Naive thymus-derived CD4-positive, alpha-beta T cell (primary cell): ENCODE measurements at places on chromosomes 6 and 20. TPM values are rescaled to one million over a fixed set of nuclear protein-coding genes. Genes with fewer than 3 reads are reported as not detected.

DNA sequence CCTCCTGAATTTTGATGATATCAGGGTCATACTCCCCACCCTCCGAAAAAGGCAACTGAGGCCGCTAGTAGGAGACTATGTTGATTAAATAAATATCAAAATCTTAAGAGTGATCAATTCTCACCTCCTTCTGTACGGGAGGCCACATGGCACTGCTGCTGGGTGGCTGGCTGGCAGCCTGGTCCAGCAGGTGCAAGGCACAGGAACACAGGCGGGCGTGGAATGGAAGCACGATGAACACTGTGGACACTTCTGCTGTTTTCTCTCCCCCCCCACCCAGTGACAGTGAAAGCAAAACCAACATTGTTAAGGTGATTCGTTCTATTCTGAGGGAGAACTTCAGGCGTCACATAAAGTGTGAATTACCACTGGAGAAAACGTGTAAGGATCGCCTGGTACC is 9.7 kb upstream of the CLDN20 start:
- no peak overlapping the region for H3K27ac ChIP-seq
- no peak for DNase-seq
- H3K4me3 ChIP-seq, result no peak overlapping the region
- no peaks in the 10 kb centered on the region for H3K27me3 ChIP-seq
- H3K36me3 ChIP-seq, result peaks cover 4% of the 10 kb centered on the region

MAP1LC3A gene
- 1.1 TPM for polyA plus RNA-seq

DNA sequence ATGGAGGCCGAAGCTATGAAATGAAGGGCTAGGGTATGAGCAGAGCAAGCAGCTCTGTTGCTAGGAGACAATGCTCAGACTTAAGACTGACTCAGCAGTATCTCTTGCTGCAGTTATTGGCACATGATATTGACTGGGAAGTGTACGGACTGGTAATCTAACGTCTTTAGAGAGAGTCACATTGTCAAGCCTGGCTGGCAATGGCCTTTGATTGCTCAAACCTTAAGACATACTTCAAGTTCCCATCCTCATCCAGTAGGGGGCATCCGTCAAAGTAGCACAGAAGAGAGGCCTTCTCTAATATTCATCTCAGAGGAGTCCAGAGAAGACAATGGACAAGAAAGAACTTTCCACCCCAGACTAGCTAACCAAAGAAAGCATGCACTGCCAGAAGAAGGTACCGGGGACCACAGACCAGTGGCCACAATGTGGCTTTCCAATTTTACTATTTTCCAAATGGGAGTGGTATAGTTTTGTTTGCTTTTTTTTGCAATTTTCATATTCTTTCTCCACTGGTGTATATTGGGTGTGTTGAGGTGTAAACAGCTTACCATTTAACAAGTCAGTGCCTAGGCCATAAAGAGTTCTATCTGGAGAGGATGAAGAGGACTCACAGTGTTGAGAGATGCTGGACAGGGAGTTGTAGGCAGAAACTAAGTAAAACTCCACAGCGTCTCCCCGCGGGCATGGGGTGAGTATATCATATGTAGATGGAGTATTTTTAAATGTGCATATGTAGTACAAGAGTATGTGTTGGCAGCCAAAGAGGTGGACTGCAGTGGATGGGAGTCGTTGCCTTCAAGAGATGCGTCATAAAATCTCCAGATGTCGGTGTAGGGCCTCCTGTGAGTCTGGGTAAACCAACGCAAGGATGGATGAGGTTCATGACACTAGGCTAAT is 36.7 kb downstream of the LRFN2 start:
- no peak overlapping the region for H3K4me3 ChIP-seq
- H3K27me3 ChIP-seq, result peaks cover 3% of the 10 kb centered on the region
- no peaks in the 10 kb centered on the region for H3K36me3 ChIP-seq
- DNase-seq, result no peak
- no peaks in the 10 kb centered on the region for H3K4me1 ChIP-seq

- no peaks in the 10 kb centered on the region for H3K36me3 ChIP-seq
- H3K4me1 ChIP-seq, result no peaks in the 10 kb centered on the region
- no peak overlapping the region for H3K4me3 ChIP-seq
- H3K27ac ChIP-seq, result no peak overlapping the region
- H3K27me3 ChIP-seq, result no peaks in the 10 kb centered on the region
- DNase-seq, result no peak
Measured at GRCh38 chr6:86869500-86869899, 67.8 kb upstream of the HTR1E start.

- no peak overlapping the region for H3K4me3 ChIP-seq
- H3K27ac ChIP-seq, result no peak overlapping the region
- peak; percentile 29 for DNase-seq
- no peaks in the 10 kb centered on the region for H3K27me3 ChIP-seq
- H3K4me1 ChIP-seq, result no peaks in the 10 kb centered on the region
Measured at GRCh38 chr6:44275749-44276648, 5.7 kb downstream of the TMEM151B start.

DNA sequence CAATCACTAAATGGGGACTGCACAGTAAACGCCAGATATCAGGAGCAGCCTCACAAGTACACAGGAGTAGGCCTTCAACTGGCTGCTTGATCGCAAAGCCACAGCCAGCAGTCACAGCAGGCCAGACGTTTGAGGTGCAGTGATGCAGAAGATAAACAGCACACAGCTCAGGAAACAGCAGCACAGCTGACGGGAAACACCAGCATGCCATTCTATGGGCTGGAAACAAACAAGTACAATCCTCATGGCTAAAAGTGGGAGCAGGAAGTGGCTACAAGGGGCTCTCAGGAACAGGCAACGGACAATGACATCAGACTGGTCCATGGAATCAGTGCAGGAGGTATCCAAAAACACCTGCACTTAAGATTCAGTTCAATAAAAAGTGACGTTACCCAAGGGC is 111.0 kb downstream of the DTNBP1 start:
- no peaks in the 10 kb centered on the region for H3K4me1 ChIP-seq
- no peaks in the 10 kb centered on the region for H3K36me3 ChIP-seq
- no peaks in the 10 kb centered on the region for H3K27me3 ChIP-seq

GRCh38 chr6:14767226-14767625 is 478.6 kb upstream of the JARID2 start:
- no peak for DNase-seq
- H3K27ac ChIP-seq, result no peak overlapping the region
- no peaks in the 10 kb centered on the region for H3K4me1 ChIP-seq
- H3K27me3 ChIP-seq, result no peaks in the 10 kb centered on the region
- H3K36me3 ChIP-seq, result no peaks in the 10 kb centered on the region

SLC13A3 gene
- polyA plus RNA-seq, result not detected

CNPY3 gene
- 134 TPM for polyA plus RNA-seq

ANKRD66 gene
- polyA plus RNA-seq, result not detected

- no peaks in the 10 kb centered on the region for H3K27me3 ChIP-seq
- DNase-seq, result no peak
- no peak overlapping the region for H3K27ac ChIP-seq
- no peaks in the 10 kb centered on the region for H3K4me1 ChIP-seq
- H3K4me3 ChIP-seq, result no peak overlapping the region
- no peaks in the 10 kb centered on the region for H3K36me3 ChIP-seq
Measured at GRCh38 chr20:18003897-18004296, 35.1 kb downstream of the MGME1 start.

GRCh38 chr20:41413169-41413568 is 46.6 kb upstream of the EMILIN3 start:
- no peak overlapping the region for H3K4me3 ChIP-seq
- no peak for DNase-seq
- no peak overlapping the region for H3K27ac ChIP-seq
- H3K36me3 ChIP-seq, result peaks cover 95% of the 10 kb centered on the region
- H3K27me3 ChIP-seq, result no peaks in the 10 kb centered on the region
- H3K4me1 ChIP-seq, result peaks cover 7% of the 10 kb centered on the region

DNA sequence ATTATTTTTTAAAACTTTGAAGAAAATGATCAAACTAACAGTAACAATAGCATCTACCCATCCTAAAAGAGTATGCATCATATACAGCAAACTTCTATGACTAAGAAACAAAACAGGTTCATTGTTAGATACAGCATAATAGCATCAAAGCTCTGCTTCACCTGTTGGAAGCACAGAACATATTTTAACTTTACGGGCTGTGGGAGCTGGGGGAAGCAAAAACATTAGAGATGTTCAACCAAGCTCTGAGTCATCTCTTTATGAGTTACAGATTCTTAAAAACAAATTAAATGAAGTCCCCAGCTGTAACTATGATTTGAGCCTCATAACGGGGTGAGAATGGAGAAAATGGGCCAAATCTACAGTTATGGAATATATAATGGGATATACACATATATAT is 63.4 kb downstream of the SYNE1 start:
- no peaks in the 10 kb centered on the region for H3K27me3 ChIP-seq
- H3K4me3 ChIP-seq, result no peak overlapping the region
- no peak overlapping the region for H3K27ac ChIP-seq
- H3K36me3 ChIP-seq, result no peaks in the 10 kb centered on the region
- H3K4me1 ChIP-seq, result no peaks in the 10 kb centered on the region

DNA sequence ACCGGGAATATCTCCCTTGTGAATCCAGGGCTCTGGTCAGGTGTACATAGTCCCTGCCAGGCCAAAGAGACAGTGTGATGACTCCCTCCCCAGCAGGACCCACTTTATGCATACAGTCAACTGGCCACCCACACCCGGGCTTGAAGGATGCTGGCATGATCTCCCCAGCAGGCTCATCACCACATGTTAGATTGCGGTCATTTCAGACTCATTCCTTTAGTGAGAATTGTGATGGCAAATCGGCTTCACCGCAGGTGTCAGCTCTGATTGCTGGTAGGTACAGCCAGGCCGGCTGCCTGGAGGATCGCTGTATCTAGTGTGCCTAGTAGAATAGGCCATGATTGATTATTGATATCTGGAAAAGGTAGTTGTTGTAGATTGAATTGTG is 24.5 kb downstream of the CD83 start:
- no peak overlapping the region for H3K4me3 ChIP-seq
- H3K27ac ChIP-seq, result no peak overlapping the region
- no peaks in the 10 kb centered on the region for H3K27me3 ChIP-seq
- H3K36me3 ChIP-seq, result no peaks in the 10 kb centered on the region

GRCh38 chr6:169638915-169639314 is 62.9 kb downstream of the WDR27 start:
- no peaks in the 10 kb centered on the region for H3K4me1 ChIP-seq
- H3K27me3 ChIP-seq, result no peaks in the 10 kb centered on the region
- DNase-seq, result no peak
- no peak overlapping the region for H3K4me3 ChIP-seq
- no peaks in the 10 kb centered on the region for H3K36me3 ChIP-seq

RAET1E gene
- not detected for polyA plus RNA-seq

GRCh38 chr6:27139756-27140579 is 107.5 kb upstream of the PRSS16 start:
- peaks cover 27% of the 10 kb centered on the region for H3K4me1 ChIP-seq
- DNase-seq, result no peak
- H3K27ac ChIP-seq, result peak overlapping the region; percentile 86
- peak overlapping the region; percentile 74 for H3K4me3 ChIP-seq
- no peaks in the 10 kb centered on the region for H3K36me3 ChIP-seq

DNA sequence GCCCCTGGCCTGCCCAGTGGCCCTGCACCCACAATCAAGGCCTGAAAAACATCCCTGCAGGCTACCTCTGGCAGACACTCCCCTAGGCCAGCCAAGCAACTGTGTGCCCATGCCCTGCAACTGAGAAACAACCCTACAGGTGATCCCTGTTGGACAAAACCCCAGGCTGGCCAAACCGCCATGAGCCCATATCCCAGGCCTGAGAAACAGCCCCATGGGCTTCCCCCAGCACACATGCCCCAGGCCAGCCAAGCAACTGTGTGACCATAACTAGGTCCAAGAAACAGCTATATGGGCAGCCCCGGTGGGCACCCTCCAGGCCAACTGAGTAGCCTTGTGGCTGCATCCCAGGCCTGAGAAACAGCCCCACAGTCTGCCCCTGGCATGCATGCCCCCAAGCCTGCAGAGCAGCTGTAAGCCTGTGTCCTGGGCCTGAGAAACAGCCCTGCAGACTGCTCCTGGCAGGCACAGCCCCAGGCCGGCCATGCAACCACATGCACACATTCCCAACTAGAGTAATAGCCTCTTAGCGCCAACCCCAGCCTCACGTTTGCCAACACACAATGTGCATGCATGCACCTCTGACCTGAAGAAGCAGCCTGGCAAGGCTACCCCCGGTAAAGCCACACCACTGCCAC is 41.0 kb upstream of the SRSF6 start:
- no peaks in the 10 kb centered on the region for H3K27me3 ChIP-seq
- no peak overlapping the region for H3K27ac ChIP-seq
- no peak overlapping the region for H3K4me3 ChIP-seq
- no peak for DNase-seq
- no peaks in the 10 kb centered on the region for H3K36me3 ChIP-seq
- H3K4me1 ChIP-seq, result no peaks in the 10 kb centered on the region

WFDC10B gene
- polyA plus RNA-seq, result not detected
